ENCODE measurements at places on chromosomes 7 and 10.

GRCh38 chr7:69568266-69568665, 30.0 kb upstream of the AUTS2 start:
- DNase-seq = no peak

GRCh38 chr7:54180796-54181195, 361.4 kb upstream of the VSTM2A start:
- DNase-seq = no peak

DNA sequence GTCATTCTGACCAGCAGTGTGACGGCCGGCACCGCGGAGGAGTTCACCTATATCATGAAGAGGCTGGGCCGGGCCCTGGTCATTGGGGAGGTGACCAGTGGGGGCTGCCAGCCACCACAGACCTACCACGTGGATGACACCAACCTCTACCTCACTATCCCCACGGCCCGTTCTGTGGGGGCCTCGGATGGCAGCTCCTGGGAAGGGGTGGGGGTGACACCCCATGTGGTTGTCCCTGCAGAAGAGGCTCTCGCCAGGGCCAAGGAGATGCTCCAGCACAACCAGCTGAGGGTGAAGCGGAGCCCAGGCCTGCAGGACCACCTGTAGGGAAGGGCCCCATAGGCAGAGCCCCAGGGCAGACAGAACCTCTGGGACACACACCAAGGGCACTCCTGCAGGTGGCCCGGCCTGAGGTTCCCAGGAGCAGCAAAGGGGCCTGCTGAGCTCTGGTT, 9.0 kb downstream of the RBP3 start:
- DNase-seq = no peak

DNA sequence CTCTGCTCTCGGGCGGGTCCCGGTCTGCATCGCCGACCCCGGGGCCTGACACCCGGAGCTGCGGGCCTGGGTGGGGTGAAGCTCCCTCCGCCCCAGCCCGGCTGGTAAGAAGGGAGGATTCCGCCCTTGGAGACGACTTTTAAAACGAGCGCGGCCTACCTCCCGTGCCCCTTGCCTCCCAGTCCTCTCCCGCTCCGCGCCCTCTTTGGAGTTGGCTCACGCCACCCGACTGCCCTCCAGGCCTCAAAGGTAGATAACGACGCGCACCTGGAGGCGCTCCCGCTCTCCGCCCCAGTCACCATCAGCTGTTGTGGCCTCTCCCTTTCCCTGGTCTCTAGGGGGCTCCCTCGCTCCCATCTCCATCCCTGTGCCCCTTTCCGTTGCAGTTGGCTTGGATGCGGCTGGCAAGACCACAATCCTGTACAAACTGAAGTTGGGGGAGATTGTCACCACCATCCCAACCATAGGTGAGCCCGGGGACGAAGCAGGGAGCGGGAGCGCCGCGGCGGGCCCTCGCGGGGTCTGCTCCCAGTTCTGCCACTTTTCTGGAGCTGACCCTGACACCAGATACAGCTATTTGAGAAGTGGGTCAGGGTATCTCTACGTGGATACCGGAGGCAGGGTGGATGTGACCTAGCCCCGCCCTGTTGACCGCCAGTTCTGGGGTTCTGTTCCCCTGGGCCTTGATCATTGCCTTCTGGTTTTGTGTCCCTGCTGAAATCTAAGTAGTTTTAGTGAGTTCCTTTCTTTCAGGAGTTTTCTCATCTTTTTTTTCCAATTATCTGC, 679 bp downstream of the ARF5 start:
- DNase-seq = peak; percentile 65

GRCh38 chr10:132678436-132679216, 107.3 kb downstream of the NKX6-2 start:
- no peak for DNase-seq

DNA sequence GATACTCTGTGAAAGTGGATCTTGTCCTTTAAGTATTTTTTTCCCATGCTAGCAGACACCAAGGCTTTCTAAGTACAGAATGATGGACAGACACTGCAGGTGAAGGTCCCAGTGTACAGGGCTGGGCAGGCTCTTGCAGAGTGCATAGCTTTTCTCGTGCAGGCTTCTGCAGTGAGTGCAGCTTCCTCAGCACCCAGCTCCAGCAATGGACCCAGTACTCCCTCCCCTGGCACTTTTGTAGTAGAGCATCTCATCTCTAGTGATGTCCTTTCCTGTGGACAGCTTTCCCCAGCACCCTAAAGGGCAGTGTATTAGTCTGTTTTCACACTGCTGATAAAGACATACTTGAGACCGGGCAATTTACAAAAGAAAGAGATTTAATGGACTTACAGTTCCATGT, 104.3 kb downstream of the CUL2 start:
- DNase-seq = peak; percentile 39

DNA sequence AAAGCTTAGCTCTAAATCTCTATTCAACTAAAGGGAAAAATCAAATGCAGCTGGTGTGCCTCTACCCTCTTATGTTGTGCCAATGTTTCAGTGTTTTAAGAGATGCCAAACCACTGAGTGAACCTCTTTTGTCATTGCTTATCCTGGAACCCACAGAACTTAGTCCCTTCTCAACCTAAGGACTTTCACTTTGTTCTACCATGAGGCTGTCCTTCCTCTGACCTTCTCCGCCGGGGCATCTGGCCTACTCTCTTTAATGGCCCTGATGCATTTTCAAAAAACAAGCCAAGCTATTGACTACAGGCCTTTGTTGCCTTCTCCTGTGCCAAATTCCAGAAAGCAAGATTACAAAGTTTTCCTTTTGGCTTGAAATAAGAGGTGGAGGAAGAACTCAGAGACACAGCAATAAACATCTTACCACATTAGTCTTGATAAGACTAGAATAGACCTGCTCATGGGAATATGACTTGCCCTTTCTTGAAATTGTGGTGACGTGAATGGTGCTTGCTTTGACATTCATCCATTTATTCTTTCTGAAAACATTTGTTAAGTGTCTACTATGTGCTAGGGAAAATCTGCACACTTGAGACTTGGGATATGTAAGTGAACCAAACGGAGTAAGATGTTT, 253.2 kb upstream of the SMIM30 start:
- DNase-seq = peak; percentile 2

DNA sequence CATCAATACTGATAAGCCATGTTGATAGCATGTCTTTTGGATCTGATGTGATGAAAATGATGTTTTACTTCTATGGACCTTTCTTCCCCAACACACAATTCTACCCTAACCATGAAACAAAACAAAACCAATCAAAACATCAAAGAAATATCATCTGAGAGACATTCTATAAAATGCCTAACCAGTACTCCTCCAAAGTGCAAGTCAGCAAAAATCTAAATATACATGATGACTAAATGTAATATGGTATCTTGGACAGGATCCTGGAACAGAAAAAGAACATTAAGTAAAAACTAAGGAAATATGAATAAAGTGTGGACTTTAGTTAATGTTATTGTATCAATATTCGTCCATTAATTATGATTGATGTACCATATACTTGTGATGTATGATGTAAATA, 625.1 kb downstream of the MAGI2 start:
- no peak for DNase-seq

GRCh38 chr7:83681200-83681778, 32.4 kb upstream of the SEMA3E start:
- DNase-seq = no peak

GRCh38 chr10:5338010-5338409, 26.8 kb upstream of the UCN3 start:
- DNase-seq = no peak

DNA sequence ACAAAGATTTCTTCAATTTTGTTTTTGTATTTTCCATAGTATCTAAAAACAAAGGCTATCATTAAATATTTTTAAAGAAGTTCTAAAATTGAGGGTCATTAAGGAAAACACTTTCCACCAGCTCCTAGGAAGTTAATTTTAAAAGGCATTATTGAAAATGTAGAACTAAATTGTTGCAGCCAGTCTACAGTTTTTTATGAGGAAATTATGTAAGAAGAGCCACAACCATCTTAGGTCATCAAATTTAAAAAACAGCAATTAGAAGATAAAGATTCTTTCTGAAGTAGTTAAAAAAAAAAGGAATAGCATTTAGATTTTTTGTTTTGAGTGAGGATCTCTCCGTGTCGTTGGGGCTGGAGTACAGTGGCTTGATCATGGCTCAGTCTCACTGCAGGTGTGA, 161.7 kb downstream of the NRBF2 start:
- no peak for DNase-seq

- peak; percentile 58 for DNase-seq
Measured at GRCh38 chr10:73894245-73894971, 16.5 kb upstream of the PLAU start.

- DNase-seq = peak; percentile 52
Measured at GRCh38 chr7:1290026-1290678, 57.5 kb downstream of the UNCX start.

DNA sequence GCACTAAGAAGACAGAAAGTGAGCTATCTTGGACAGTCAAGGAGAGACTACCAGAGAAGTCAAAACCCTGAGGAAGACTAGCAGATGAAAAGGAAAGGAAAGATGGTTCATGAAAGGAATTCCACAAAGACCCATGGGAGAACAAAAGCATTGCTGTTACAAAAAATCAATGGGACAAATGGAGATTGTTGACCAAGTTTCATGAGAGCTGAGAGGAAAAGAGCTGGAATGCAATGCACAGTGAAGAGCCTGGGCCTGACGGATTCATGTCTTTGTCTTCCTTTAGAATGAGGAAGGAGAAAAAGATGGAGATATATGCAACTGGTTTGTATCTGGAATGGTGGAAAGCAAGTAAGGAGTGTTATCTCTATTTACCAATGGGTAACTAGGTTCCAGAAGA, 17.3 kb downstream of the TMEM243 start:
- no peak for DNase-seq

- no peak for DNase-seq
Measured at GRCh38 chr10:122144199-122144598, 126.9 kb upstream of the BTBD16 start.

DNA sequence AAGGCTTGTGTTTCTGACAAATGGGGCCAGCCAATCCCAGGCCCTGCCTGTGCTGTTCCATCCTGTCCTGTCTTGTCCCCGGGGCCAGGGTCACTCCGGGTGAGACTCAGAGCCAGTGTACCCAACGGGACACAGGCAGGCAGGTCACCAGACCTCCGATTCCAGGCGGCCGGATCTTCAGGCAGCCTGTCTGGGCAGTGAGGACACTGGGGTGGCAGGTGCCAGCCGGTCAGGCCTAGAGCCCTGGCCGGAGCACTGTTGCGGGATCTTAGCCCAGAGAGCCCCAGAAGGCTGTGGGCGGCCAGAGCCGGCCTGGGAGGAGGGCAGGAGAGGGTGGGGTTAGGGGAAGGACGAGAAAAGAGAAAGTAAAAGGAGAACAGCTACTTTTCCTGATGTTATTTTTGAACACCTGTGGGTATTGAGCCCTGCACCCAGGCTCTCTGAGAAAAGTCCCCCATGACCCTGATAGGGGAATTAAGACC, 134.3 kb upstream of the TNRC18 start:
- no peak for DNase-seq

DNA sequence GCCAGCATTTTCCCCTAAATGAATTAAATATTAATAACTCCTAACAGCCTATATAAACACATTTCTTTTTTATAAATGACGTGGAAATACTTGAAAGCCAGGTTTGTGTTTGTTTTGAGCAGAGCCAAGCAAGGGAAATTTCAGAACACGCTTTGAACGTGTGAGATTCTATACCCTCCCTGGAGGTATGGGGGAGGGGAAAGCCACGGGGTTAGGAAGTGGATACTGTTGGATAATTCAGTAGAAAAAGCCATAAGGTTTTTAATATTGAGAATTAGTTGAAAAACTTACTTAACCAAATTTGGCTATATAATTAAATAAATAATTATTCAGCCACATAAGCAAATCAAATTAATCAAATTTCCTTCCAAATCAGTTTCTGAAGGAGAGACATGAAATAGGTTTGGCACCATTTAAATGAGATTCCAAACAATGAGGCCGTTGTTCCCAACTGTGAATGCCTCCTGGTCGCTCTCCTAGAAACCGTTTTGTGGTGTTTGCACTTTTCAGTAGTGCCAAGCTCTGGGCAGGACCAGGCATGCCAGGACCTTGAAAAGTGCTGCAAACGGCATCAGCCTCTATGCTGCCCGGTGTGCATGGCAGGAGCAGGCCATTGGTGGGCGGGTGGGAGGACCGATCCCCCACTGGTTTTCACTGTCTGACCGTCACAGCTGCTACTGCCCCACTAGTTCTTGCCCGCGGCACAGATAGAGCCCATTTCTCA, 88.1 kb downstream of the SEPTIN14 start:
- DNase-seq = no peak

- no peak for DNase-seq
Measured at GRCh38 chr7:73573276-73573675, 5.1 kb downstream of the TBL2 start.

DNA sequence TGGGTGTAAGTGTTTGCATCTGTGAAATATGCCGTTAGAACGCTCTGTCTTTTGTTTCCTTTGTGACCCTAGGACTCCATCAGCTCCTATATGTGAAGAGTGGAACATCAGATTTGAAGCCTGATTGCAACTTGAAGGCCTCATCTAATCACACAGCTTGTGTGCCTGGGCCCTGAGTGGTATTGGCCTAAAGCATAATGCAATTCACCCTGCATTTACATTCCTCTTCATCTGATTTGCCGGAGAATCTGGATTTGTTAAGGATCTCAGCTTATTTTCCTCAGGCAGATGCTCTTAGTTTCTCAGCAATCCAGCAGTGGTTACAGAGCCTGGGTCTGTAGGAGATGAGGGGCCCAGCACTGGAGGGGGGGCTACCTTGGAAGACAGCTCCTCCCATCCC, 183.2 kb upstream of the ITGB1 start:
- DNase-seq = no peak

GRCh38 chr7:43639858-43640491, 57.1 kb downstream of the STK17A start:
- DNase-seq = peak; percentile 88

GRCh38 chr10:36574207-36574606, 551.2 kb upstream of the ANKRD30A start:
- DNase-seq = peak; percentile 59

Measured in fibroblast of skin of scalp (primary cell).